GM03348 (cell line): ENCODE measurements at places on chromosomes 7 and 10.

- no peak for DNase-seq
Measured at GRCh38 chr7:33819658-33820057, 85.7 kb upstream of the BMPER start.

DNA sequence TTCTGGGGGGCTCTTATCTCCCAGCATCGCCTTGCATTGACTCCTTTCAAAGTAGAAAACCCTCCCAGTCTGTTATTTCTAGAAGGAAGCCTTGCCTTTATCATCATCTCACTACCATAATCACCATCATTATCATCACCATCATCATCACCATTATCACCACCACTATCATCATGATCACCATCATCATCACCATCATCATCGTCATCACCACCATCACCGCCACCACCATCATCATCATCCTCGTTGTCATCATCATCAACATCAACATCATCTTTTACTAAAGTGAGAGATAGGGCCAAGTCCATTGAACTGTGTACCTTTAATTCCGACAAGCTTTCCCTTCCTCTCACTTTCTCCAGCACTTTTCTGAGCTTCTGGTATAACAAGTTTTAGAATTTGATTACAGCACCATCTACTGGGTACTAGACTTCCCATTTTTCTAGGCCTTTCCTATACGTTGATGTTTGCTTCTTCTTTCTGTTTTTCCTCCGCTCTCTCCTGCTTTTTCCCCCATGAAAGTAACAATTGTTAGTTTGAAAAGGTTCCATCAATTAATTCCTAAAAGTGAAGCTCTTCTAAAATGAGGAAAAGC, 226.4 kb downstream of the BUB3 start:
- peak; percentile 26 for DNase-seq

GRCh38 chr10:90412582-90412981, 445.3 kb downstream of the HTR7 start:
- no peak for DNase-seq

- no peak for DNase-seq
Measured at GRCh38 chr7:100432621-100433275, 3.1 kb downstream of the MEPCE start.

DNA sequence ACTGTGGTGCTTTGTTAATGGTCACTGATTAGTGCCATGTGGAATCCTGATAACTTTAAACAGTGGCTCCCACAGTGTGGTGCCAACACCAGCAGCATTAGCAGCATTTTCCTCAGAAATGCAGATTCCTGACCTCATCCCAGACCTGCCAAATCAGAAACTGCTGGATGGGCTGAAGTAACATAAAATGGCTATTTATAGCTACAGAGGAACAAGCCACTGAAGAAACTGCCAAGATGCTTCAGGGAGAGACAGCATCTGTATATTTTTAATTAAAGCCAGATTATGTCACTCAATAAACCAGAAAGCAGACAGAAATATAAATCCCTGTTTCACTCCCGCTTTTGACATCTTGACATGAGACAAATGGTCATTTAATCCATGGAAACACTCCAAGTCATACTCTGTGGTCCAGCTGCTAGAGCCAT, 178.5 kb downstream of the AMPH start:
- DNase-seq: peak; percentile 33

DNA sequence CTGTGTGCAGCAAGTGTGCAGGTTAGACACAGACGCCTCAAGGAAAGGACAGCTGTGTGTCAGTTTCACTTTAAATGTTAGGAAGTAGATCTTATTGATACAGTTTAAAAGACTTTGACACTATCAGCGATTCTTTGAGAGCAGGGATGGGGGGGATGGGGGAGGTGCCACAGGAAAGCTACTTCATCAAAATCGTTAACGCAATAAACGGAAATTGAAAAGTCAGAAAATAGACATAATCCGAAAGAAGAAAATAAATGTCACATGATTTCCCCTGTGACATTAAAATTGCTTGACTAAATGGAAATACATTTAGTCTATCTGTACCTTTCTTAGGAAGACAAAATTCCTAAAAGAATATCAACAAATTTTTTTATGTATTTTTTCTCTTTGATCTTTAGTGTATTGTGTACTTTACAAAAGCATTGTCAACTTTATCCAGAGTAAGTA, 476 bp upstream of the ZNF33B start:
- DNase-seq: no peak

DNA sequence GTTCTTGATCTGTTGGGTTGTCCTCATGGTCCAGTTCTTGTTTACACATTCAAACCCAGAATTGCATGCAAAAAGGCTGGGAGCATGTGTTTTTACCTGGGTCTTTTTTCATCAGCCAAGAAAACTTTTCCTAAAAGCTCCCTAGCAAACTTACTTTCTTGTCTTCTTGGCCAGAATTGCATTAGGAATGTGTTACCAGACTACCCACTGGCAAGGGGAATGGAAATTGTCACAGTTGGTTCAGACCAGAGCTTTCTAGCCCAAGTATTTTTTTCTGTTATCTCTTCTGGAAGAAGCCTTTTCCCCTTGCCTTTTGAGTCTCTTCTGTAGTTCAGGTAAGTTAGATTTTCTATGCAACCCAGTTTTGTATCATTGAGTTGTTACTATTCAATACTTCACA, 77.5 kb downstream of the BMPR1A start:
- no peak for DNase-seq

- DNase-seq: no peak
Measured at GRCh38 chr7:23211589-23211988, 29.7 kb downstream of the NUP42 start.

- peak; percentile 44 for DNase-seq
Measured at GRCh38 chr7:13946181-13946580, 43.3 kb downstream of the ETV1 start.

GRCh38 chr10:70459774-70460490, 18.5 kb upstream of the NODAL start:
- DNase-seq: no peak

GRCh38 chr10:112082120-112082519, 101.4 kb downstream of the GPAM start:
- no peak for DNase-seq

DNA sequence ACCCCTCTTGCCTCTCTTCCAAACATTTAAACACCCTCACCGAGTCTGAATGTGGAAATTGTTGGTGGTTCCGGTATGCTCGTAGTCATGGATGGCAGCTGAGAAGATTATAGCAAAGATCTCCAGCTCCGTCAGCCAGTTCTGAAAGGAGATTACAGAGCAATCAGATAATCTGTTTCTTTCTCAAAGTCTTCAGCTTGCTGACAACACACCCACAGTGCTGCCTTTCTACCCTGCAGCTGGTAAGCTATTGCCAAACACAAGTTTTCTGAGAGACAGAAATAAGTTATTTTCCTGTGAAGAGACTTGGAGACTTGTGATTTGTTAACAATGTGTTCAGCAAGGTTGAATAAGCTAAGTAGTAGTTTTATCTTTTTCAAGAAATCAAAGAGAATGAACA, 163.6 kb downstream of the PPP1R17 start:
- DNase-seq: no peak

GRCh38 chr7:64882341-64883112, 20.5 kb upstream of the ZNF273 start:
- DNase-seq: peak; percentile 85

- no peak for DNase-seq
Measured at GRCh38 chr10:70404787-70405036, 767 bp downstream of the EIF4EBP2 start.

DNA sequence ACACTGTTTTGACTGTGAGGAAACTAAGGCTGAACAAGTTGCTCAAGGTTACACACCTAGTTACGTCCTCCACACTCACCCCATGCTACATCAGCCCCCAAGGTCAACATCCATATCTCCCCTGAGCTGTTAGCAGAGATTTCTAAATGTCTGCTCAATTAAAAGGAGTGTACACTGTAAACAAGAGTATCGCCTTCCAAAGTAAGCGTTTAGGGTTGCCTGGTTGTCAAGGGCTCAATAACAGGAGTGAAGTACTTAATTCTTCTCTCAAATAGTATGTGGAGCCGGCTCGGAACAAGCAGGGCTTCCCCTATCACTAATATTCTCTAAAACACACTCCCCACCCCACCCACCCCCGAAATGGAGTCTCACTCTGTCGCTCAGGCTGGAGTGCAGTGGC, 412.8 kb upstream of the GALNT17 start:
- DNase-seq: no peak

DNA sequence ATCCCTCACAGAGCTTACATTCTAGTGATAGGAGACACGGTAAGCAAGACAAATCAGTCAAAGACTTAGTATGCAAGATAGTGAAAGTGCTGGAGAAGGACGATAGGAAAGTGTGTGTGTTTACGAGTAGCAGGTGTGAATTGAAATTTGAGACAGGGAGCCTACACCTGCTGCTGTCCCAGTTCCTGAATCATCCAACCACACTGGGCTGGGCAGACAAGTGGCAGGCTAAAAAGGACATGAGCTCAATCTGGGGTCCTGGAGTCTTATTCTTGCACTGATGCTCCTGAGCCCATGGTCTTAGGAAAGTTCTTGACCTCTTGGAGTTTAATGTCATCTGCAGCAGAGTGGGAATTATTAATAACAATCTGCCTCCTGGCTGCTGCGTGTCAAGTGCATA, 16.2 kb downstream of the RBP3 start:
- no peak for DNase-seq

GRCh38 chr7:32093415-32094408, 23.5 kb upstream of the PDE1C start:
- peak; percentile 82 for DNase-seq

GRCh38 chr7:42212541-42213090, 24.4 kb downstream of the GLI3 start:
- DNase-seq: no peak

DNA sequence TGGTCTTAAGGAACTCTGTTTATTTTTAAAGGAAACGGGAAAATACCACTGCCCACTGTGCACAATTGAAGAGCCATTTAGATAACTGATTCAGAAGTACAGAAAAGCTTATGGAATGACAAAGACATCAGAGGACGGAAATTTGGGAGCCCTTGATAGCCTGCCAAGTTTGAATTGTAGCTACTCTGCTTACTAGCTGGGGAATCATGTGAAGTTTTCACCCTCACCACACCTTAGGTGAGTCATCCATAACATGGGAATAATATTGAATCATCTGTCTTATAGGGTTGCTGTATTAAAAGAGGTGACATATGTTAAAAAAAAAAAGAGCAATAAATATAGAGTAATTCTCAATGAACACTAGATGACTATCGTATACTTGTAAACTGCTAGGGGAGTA, 1104.2 kb downstream of the GATA3 start:
- DNase-seq: no peak

- DNase-seq: no peak
Measured at GRCh38 chr7:37497576-37497975, 48.9 kb upstream of the ELMO1 start.
